ENCODE measurements at places on chromosomes 13 and 19.
A peak's percentile ranks its signal among the peaks of the same experiment; 100 is the strongest.

DNA sequence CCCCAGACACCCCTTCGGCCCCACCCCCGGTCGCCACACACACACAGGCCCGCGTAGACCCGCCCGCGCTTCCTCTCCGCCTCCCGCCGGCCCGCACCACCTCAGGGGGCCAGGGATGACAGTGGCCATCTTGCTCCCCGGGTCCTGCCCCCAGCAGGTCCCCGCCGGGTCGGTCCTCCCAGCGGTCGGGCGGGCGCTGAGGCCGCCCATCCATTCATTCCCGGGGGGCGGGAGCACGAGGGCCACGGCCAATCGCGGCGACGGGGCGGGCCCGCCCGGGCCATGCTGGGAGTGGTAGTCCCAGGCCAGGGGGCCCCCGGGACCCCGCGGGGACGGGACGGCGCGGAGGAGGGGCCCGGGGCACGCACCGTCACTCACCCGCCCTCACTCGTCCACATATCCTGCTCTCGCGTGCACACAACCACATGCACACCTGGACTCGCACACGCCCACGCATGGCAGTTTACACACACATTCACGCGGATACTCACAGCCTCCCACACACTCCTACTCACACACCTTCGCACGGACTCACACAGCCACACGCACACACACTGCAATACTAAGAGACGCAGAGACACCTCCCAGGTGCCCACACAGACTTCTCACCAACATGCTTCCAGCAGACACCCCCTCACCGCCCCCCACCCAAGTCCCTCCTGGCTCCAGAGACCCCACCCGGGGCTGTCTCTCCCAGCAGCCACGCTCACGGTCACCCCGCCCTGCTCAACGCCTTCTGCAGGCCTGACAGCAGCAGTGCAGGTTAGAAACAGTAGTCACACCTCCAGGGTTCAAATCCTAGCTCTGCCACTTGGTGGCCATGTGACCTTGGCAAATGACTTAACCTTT, at the start of gene DPF1:
DPF1 (minus strand) TSS at position 209 of the 849 bp plus-strand sequence; CDS start at position 129, 80 bp downstream.
- peak; percentile 80 for DNase-seq

DNA sequence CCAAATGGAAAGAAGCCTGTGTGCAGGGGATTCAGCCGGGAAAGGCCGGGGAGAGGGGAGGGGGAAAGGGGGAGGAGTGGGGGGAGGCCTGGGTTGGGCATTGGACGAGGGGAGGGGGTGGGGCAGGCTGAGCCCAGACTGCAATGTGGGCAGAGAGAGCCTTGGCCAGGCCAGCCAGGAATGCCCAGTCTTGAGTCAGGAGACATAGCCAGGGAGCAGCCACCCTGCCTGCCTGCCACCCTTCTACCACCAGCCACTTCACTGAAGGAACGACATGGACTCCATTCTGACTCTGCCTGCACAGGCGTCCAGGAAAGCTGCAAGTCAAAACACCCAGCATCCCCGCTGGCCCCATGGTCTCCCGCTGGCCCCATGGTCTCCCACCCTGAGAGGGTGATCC, 498 bp downstream of the PROZ start:
- DNase-seq = no peak

GRCh38 chr13:40350283-40350992, 316.0 kb downstream of the FOXO1 start:
- DNase-seq = no peak

GRCh38 chr19:2645826-2646225, 56.7 kb downstream of the GNG7 start:
- DNase-seq = no peak

DNA sequence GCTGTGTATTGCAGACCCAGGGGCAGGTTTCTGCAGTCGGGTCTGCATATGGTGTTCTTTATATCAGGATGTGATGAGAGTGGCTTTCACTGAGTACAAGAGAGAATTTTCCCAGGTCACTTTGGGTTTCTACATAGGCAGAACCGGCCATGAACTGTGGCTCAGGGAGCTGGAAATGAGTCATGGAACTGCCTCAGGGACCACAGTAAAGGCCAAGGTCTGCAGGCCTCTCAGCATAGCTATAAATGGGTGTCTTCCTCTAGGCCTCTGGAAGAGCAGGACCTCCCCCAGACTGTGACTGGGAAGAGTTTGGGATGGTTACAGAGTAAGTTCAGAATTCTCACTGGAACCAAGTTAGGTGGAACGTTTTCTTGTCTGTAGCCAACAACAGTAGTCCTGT, 51.8 kb upstream of the ZNF681 start:
- no peak for DNase-seq

DNA sequence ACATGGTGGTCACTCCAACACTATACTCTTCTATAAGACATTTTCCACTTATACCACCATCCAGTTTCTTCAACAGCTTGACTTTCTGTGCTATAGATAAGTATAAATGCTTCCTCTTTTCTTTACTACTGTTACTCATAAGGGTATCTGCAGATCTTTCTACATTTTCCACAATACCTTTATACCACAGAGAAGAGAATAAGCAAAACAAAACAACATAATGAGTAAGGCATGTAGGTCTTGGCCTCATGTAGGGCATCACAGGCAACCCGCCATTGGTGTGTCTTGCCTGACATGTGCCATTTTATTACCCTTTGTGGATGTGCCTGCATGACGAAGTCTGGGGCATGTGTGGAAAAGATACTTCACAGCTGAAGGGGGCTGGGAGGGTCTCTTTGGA, 265.3 kb upstream of the STARD13 start:
- no peak for DNase-seq

GRCh38 chr13:51636349-51636890, 52.2 kb downstream of the WDFY2 start:
- no peak for DNase-seq

DNA sequence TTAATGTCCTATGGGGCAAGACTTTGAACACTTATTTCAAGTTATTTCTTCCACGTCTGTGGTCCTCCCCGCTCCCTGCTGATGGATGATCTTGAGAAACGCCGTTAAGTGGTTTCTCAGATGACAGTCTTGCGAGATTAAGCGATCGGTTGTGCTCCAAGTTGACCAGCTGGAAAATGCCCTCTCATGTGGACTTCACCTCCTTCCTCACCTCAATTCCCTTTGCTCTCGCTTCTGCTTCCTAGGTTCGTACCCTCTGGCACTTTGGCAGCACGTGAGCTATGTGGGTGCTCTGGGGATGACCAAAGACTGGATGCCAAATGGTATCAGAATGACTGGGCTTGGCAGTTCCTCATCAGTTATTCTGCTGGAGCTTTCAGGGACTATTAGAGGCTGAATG, 480.0 kb downstream of the ZNF536 start:
- DNase-seq = no peak

- no peak for DNase-seq
Observed at GRCh38 chr19:29495091-29495490, 30.7 kb upstream of the VSTM2B start.

DNA sequence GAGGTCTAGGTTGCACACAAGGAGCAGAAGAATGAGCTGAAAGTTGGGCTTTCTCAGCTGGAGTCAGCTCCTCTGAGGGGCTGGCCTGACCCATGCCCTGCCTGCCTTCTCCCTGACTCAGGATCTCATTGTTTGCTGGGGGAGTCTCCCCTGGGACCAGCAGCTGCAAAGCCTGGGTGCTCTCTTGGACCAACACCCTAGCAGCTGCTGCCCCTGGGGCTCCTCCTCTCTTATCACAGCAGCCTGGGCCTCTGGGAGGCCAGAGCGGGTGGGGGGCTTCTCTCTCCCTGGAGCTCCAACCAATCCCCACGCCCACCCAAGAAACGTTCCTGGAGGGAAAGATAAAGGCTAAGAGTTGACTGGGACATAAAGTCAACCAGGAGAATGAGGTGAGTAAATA, 1.6 kb upstream of the FCGBP start:
- no peak for DNase-seq

GRCh38 chr19:1511318-1512317, 1.2 kb downstream of the ADAMTSL5 start:
- no peak for DNase-seq

DNA sequence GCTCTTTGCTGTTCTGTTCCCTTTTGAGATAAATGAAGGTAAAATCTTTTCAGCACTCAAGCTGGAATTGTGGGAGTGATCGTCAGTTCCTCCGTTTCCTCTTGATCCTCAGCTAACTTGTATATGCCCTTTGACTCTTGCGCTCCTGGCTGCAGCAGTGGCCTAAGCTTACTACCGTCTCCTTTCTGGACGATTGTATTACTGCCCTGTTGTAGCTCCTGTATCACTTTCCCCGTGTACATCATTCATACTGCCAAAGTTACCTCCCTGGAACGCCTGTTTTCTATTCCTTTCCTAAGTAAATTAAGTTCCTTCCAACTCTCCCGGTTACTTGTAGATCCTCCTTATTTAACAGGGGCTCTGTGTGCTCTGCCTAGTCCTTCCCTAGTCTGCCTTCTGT, 36.9 kb downstream of the WASF3 start:
- no peak for DNase-seq

DNA sequence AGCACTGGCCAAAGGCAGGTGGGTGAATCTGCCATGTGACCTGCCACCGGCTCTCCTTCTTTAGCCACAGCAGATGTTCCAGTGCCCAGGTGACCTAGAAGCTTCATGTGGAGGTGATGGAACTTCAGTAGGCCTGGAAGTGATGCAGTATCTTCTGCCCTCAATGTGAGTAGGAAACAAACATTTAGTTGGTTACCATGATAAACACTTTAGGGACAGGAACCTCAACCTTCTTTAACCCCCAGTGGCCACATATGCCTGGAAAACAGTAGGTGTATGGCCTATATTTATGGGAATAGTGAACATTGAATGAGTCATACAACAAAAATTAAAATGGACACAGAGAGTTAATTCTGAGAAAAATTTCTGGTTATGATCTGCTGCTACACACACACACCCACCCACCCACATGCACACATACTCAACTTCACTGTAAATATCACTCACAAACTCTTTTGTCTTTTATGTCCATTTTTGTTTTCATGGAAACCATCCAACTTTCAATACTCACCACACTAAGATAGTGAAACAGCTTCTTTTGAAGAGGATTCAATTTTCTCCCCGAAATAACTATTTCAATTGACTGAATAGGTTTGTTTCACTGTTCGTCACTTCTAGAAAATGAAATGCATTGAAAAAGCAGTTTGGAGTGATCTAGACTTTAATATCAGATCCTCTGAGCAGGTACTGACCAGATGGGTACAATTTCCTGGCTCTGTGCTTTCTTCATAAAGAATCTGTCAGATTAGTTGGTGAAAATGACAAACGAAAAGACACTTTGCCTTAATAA, 97.3 kb downstream of the STARD13 start:
- no peak for DNase-seq

DNA sequence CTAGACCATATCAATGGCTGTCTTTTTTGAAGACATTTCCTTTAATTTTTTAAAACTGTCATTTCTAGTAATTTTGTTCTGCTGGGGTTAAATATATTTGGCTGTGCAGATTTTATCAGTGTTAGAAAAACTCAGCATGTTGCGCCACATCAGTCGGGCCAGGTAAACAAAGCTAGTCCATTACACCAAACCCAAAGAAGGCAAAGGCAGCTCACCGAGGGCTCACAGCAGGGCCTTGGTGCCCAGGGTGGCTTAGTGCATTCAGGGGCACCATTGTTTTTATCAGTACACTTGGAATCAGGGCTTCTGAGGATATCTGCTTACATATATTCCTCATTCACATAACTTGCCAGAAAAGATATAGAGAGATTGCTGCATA, 22.2 kb downstream of the SPATA13 start:
- DNase-seq = no peak

DNA sequence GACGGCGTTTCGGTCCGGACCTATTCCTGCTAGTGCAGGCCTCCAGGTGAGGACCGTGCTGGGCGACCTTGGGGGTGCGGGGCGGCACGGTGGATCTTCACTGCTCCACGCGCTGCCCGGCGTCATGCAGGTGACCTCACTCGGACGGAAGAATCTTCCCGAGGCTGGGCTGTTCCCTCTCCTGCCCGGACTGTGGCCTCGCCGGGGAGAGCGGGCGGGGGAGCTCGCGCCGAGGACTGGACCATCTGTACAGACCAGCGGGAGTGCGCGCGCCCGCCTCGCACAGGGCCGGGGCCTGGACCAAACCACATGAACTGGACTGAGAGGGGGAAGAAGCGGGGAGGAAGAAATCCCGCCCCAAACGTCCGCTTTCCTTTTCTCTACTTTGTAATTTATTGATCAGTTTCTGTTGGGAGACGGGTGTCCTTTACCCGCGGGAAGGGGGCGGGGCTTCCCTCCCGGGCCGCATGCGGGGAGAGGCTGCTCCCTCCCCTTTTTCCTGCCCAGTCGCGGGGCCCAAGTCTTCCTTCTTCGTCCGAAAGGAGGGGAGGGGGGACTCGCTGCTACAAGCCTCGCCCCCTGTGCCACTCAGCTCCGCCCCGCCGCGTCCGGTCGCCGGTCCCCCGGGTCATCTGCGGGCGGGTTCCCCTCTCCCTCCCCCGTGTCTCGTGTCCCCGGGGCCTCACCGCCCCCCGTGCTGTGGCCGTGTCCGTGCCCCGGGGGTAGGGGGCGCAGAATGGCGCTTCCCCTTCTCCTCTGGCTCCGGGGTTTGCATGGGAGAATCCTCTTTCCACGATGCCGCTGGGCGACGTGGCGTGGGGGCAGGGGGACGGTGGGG, 4.9 kb downstream of the HRC start:
- peak; percentile 87 for DNase-seq

DNA sequence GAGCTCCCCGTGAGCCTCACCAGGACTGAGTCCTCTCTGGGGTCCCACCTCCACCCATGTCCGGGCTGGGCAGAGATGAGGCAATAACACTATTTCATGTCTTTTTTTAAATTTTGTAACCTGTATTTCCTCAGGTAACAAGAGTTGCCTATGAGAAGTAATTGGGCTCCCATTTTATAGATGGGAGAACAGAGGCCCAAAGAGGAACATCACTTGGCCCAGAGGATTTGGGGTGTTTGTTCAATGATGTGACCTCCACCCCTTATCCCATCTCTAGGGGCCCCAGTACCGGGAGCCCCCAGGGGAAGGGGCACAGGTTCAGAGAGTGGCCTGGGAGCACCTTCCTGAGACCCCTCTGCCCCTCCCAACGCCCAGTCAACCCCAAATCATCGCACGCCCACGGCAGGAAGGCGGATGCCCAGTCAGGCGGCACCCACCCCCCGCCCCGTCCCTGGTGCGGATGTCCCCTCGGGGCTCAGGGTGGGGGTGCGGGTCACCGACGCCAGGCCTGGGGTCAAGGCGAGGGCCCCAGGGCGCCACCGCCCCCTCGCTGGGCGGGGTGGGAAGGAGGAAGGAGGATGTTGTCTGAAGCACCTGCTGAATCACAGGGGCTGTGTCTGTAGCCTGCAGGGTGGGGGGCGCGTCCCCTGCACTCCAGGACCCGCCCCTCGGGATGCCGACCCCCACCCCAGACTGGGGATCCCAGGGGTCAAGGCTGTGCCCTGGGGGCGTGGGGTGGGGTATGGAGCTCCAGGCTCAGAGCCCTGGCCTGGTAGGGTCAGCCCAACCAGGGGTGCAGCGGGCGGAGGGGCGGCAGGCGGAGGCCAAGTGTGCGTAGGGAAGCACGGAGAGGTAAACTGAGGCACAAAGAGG, 9.0 kb upstream of the CIRBP start:
- no peak for DNase-seq

- peak; percentile 90 for DNase-seq
Observed at GRCh38 chr19:5308451-5309437, 31.9 kb downstream of the PTPRS start.

DNA sequence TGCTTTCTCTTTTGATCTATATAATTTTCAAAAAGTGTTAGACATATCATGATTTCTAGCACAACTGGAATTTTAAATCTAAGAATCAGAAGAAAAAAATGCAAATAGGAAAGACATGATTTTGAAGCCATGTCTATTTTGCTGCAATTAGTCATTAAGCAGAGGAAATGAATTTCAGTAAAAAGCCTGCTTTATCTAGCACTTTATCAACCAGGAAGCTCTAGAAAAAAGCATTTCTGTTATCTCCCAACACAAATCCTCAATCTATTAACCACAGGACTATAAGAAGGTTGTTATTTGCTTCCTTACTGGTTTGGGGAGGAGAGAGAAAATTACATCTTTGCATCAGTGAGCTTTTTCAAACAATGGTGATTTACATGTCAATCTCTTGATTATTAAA, 716.7 kb downstream of the DIAPH3 start:
- DNase-seq = no peak

Measured in fibroblast of skin of scalp (primary cell).